ENCODE measurements at places on chromosomes 2 and 18.

GRCh38 chr2:61029533-61029932 is 11.5 kb upstream of the PUS10 start:
- no peak for DNase-seq

DNA sequence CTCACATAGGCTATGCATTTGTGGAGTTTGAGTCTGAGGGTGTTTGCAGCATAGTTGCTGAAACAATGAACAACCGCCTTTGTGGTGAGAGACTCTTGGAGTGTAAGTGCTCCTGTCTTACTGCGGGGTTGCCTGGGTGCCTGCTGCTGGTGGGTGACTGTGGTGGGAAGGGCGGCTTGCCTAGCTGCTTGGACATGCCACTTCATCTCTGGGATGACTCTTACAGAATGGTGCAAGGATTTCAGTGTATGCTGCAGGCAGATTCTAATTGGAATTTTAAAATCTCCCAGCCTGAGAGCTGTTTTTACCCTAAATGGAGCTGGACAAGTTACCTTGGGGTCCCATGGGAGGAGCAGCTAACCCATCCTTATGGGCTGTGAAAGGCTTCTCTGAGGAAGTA is 50.1 kb downstream of the CYP27C1 start:
- DNase-seq: no peak

DNA sequence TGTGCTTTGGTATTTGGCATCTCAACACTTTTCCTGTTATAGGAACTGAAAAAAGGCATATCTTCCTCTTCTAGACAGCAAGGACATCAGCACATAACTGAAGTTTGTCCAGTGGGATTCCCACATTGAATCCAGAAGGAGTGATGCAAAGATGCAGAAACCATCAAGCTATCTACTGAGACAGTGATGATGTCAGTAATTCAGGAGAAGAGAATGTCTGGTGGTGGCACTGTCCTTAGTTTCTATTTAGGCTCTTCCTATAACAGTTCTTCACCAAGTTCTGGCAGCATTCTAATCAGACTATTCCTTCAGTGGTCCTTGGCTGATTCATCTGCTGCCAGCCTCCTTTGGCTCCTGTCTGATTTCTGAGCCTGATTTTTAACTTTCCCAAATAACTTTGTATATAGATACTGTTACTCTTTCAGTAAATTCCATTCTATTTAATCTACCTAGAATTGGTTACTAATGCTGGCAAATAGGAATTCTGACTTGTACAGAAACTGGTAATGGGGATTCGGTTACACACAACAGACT is 56.6 kb upstream of the AGPS start:
- no peak for DNase-seq

GRCh38 chr2:232030229-232030628 is 68.7 kb downstream of the DIS3L2 start:
- DNase-seq: no peak

DNA sequence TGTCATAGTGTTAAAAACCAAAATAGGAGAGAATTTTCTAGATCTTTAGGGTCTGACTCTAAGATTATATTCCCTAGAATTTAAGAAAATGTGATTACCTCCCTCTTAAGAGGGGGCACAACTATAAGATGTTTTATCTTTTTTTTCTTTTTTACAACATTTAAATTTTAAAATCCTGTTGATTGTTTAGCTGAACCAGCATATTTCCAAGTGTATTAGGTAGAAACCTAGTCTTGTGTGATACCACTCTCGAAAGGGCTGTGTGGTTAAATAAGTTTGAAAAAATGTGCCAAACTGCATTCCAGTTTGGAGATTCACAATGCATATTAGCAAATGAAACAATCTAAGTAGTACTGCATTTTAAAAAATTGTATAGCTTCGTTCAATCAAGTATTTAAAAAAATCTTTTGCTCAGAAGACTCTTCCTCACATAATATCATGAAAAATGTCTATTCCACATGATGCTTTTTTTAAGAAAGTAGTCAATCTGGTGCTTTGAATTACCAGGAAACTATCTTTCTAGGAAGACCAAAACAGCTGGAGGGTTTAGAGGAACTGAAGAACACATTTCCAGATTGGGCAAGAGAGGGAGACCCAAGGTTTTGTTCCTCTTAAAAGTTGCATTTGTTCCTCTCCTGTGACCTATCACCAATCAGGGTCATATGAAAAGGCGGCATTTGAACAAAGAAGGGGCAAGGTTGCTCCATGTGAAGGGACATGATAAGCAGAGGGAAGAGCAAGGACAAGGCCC is 98.8 kb downstream of the DPP4 start:
- DNase-seq: no peak

- DNase-seq: no peak
Observed at GRCh38 chr2:157296958-157297357, 28.7 kb downstream of the ERMN start.

GRCh38 chr2:201696151-201696659 is 2.2 kb downstream of the MPP4 start:
- peak; percentile 37 for DNase-seq

- peak; percentile 4 for DNase-seq
Observed at GRCh38 chr2:3461801-3462492, 57.4 kb downstream of the ADI1 start.

GRCh38 chr2:57886161-57886786 is 160.3 kb upstream of the VRK2 start:
- DNase-seq: no peak

DNA sequence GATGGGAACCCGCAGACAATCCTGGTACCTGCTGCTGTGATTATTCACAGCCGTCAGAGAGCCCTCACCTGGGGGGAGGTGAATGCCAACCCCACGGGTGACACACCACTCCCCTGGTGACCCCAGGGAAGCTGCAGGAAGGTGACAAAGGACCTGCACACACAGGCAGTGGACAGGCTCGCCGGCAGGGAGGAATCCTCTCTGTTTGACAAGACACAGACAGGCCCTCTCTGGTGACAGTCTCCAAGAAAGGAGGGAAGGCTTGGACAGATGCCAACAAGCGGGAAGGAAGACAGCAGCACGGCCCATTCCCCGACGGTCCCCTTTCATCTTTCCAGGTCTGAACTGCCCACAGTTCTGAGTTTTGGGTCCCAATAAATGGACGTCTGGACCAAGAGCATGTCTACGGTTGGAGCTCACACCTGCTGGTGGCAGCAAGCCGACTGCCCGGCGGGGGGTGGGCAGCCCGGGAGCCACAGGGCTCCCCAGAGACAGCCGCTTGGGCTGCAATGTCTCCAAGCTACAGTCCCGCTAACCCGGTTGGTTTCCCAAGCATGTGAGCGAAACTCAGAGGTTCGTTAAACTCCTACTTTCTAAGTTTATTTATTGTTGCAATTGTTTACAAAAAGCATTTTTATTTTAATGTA is 31.8 kb downstream of the HDAC4 start:
- no peak for DNase-seq

- no peak for DNase-seq
Observed at GRCh38 chr2:20523073-20523798, 76.4 kb downstream of the RHOB start.

GRCh38 chr18:1292167-1292566 is 387.5 kb downstream of the ADCYAP1 start:
- no peak for DNase-seq

GRCh38 chr2:102082571-102083392 is 59.8 kb upstream of the IL1R1 start:
- no peak for DNase-seq

DNA sequence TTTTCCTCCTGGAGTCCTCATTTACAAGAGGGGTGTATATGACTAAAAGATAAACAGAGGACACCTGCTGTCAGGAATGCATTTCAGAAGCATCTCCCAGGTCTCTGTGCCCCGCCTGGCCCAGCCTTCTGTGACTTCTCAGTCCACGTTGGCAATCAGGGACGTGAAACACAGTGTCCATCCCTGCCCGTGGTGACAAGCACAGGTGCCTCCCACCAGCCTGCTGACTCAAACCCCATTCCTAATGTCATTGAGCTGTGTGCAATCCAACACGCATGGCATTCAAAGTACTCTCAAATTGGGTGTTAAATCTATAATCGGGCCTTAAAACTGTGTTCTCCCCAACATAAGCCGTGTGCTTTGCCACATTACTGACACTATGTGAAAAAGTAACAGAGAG is 343.2 kb downstream of the EIPR1 start:
- DNase-seq: no peak

- DNase-seq: peak; percentile 89
Observed at GRCh38 chr2:235024931-235025773, 73.3 kb downstream of the SH3BP4 start.

DNA sequence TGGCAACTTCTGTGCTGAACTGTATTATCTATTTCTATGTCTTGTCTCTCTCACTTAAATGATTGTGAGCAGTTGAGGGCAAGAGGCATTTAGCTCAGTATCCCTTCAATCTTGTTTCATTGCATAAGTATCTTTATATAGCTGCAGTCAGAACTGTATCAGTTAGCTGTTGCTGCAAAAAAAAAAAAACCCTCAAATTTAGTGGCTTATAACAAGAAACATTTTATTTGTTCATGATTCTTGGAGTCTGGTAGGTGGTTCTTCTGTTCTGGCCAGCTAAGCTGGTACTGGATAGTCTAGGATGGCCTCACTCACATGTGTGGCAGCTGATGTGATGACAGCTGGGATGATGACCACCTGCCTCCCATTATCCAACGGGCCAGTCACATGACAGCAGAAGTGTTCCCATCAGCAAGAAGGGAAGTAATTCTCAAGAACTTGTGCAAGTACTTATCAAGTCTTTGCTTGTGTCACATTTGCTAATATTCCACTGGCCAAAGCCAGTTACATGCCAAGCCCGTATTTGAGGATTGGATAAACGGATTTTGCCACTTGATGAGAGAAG is 67.8 kb downstream of the SLC4A3 start:
- no peak for DNase-seq

GRCh38 chr2:205701509-205701908 is 19.2 kb downstream of the NRP2 start:
- DNase-seq: no peak

GRCh38 chr2:71950256-71951082 is 197.2 kb downstream of the CYP26B1 start:
- no peak for DNase-seq

DNA sequence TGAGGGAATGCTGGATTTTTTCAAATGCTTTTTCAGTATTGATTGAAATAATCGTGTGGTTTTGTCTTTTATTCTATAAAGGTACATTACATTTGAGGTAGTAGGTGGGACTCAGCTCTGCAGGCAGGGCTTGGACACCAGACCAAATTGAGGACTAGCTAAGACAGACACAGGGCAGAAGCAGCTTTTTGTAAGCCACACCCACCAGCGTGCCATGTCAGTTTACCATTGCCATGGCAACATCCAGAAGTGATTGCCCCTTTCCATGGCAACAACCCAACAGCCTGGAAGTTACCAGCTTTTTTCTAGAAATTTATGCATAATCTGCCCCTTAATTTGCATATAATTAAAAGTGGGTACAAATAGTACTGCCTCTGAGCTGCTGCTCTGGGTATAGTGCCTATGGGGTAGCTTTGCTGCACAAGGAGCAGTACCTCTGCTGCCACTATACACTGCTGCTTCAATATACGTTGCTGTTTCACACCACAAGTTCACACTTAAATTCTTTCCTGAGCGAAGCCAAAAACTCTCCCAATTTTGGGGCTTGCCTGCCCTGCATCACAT is 23.6 kb upstream of the VWA3B start:
- no peak for DNase-seq

DNA sequence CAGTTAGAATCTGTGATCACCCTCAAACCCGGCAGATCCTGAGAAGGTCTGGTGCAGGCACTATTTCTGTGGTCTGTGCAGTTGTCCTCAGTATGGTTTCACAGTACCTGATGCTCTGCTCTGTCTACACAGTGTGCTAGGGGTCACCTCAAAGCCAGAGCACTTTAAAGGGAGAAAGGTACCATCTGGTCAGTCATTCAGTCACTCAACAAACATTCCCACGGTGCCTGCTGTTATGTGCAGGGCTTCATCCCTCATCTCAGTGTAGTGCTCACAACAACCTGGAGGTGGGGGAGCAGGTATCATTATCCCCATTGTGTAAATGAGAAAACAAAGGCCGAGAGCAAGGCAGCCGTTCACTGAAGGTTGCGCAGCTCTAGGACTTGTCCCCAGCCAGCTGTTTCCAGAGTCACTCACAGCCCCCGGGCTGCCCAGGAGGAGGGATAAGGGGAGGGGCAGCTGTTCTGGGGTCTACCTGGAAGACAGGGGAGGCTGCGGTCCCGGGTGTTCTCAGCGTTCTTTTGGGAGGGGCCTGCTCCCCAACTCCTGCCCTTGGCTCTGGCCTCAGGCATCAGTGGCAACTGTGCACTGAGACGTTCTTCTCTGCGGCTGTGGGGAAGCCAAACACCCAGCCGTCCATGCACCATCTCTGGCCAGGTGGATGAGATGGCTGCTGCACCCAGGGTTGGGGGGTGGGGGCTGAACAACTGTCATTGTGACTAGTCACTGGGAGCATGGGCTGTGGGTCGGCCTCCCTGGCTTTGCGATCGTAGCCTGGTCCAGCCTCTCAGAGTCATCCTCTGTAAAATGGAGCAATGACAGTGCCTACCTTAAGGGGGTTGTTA is 9.2 kb downstream of the INHBB start:
- DNase-seq: no peak

DNA sequence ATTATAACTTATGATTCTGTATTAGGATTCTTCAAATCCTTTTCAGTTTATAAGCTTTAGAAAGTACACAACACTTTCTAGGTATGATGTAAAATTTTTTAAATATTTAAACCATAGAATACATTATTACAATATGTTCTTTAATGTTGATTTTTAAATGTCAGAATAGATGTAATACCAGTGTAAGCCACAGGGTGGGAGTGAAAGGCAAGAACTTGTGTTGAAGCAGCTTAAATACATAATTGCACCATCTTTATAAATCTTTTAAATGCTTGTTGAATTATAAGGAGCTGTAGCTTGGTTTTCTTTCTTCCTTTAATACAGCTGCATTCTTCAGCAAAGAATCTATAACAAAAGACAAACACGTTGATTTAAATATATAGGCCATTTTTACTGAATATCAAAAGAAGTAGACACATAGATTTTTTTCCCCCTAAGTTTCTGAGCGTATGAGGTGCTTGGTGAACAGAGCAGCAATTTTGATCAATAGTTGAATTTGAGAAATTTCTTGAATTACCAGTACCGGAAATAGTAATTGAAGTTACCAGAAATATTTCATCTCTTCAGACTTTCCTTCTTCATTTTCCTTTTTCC is 63.0 kb downstream of the TANK start:
- peak; percentile 32 for DNase-seq

- no peak for DNase-seq
Observed at GRCh38 chr2:229265727-229266126, 5.4 kb downstream of the PID1 start.

GRCh38 chr2:158179660-158180059 is 78.0 kb downstream of the UPP2 start:
- no peak for DNase-seq

- DNase-seq: peak; percentile 29
Observed at GRCh38 chr2:151051574-151052220, 210.0 kb downstream of the RBM43 start.

DNA sequence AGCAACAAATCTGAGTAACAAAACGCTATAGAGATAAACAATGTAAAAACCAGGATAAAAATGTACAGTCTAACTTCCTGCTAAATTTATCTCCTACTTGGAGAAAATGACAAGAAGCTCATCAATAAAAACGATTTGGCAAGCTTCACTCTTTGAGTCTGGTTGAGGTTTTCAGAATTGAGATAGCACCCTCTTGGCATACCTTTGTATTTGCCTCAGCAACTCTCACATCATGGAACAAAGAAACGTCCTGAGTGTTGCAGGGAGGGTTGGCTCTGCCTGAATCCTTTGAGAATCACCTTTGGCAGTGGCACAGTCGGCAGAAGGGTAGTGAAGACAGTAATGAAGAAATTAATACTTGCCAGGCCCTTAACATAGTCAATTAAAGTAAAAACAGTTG is 430.6 kb downstream of the GRB14 start:
- no peak for DNase-seq

GRCh38 chr2:240655931-240656886 is 26.5 kb downstream of the AQP12B start:
- no peak for DNase-seq

All from NCI-H446 treated with DMSO at 0.1 percent for 48 hours (cell line).